GM13977 (cell line): ENCODE measurements at places on chromosomes 7 and 10.

DNA sequence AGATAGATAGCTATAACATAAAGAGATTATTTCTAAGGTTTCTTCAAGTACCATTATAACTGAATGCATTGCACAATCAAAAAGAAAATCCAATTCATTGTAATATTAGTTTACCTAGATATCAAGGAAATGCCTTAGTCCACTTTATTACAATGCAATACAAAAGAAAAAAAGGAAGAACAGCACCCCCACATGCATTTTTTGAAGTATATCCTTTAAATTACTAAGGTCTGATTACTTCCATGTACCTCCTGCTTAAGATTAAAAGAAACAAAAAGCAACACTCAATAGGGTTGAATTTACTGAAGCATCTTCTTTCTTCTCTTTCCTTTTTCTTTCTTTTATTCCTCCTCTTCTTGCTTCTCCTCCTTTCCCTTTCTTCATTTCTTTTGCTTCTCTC lies 973.8 kb upstream of the LRRTM3 start:
- no peak for DNase-seq

DNA sequence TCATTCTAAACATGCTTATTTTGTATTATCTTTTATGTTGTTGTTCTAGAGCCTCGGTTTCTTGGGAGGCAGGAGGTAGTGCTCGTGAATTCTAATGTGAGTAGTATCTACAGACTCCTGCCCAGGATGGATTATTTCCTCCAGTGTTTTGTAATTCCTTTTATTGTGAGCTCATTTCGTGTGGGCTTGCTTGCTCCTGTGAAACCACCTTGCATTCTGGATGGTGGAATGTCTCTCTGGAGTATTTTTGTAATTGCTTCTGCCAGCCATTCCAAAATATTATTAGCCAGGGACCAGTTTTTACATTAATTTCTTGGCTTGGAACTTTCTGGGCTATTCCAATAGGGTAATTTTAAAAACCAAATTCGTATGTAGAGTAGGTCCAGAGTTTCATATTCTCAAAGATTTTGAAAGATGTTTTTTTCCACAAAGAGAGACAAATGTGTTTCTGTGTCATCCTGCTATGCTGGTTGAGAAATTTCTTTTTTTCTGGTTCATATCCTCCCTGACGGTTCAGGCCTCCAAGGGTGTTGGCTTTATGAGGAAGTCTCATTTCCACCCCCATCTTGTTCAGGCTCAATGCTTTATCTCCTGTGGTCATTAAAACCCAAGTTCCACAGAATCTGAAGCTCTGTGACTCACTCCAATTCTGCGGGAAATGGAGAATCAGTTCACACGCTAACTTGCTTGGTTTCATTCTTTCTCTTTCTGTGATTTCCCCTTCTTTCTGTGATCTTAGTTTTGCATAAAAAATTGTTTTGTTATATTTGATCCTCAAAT lies 41.7 kb upstream of the CALD1 start:
- DNase-seq, result peak; percentile 10

- DNase-seq, result no peak
These were observed 164.5 kb upstream of the SMIM30 start for GRCh38 chr7:113282875-113283274.

DNA sequence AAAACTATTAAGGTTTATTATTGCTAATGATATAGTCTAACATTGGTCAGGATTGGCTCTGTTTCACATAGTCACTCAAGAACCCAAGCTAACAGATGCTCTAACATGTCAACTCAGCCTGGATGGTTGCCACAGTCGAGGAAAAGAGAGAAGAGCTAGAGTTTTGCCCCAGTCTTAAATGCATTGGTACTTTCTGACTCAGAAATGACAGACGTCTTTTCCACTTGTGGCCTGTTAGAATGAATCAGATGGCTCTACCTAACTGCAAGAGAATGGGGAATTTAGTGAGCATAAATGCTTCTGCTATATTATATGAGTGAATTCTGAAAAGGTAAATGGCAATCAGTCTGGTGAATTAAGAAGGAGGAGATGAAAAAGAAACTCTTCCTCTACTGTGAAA lies 13.9 kb downstream of the HECTD2 start:
- no peak for DNase-seq

GRCh38 chr7:129949292-129950133 lies 3.2 kb downstream of the UBE2H start:
- peak; percentile 50 for DNase-seq

GRCh38 chr10:103759100-103759781 lies 96.1 kb downstream of the SH3PXD2A start:
- DNase-seq, result peak; percentile 69

- no peak for DNase-seq
These were observed 118.0 kb downstream of the ARL5B start for GRCh38 chr10:18777258-18777657.

- DNase-seq, result no peak
These were observed 182.8 kb downstream of the MAD1L1 start for GRCh38 chr7:2049782-2050510.

DNA sequence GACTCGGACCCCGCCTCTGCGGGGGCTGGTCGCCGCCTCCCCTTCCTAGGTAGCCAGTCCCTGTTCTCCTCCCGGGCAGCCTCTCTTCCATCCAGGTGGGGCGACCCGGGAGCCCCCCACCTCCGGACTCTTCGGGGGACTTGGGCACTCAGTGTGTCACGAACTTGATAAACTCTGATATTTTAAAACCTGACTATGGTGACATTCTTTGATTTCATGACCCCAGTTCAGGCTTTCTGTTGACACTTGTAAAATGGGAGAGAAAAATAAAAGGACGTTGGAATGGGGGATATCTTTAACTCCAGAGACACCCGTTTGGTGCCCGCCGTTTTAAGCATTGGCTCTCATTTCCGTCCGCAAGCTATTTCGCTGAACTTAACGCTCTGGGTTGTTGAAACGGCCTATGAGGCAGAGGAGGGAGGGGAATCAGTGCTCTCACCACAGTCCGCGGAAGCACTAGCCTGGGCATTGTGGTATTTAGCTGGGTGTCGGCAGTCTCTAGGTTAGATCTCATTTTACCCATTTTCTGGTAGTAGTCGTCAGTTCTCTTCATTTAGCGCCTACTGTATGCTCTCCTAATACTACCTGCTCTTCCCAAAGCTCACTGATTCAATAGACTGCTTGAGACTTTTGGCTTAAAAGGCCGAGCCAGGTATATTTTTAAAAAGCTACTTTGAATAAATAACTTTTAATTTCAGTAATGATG lies 738 bp downstream of the VPS26A start:
- DNase-seq, result peak; percentile 65

GRCh38 chr7:152979376-152979775 lies 219.8 kb downstream of the ACTR3B start:
- no peak for DNase-seq

DNA sequence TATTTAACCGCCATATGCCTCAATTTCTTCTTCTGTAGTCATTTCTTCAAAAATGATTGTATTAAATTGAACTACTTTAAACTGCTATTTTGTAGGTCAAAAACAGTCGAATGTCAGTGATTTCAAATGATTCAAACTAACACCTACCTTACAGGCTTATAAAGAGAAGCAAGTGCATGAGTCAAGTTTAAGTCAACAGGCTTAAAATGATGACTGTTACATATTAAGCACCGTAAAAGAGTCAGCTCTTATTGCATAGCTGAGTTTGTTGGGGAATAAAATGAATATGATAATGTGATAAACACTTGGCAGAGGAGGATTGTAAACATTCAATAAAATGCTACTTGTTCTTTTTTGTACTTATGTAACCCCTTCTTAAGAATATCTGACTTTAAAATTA lies 90.1 kb upstream of the ANKRD1 start:
- no peak for DNase-seq

DNA sequence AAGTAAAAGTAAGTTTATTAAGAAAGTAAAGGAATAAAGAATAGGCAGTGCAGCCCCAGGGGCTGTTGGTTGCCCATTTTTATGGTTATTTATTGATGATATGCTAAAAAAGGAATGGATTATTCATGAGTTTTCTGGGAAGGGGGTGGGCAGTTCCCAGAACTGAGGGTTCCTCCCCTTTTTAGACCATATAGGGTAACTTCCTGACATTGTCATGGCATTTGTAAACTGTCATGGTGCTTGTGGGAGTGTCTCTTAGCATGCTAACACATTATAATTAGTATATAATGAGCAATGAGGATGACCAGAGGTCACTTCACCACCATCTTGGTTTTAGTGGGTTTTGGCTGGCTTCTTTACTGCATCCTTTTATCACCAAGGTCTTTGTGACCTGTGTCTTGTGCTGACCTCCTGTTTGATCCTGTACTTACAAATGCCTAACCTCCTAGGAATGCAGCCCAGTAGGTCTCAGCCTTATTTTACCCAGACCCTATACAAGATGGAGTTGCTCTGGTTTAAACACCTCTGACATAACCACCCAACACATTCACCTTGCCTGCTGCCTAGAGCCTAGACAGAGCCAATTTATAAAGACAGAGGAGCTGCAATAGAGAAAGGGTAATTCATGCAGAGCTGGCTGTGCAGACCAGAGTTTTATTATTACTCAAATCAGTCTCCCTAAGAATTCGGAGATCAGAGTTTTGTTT lies 10.9 kb upstream of the ERCC6 start:
- no peak for DNase-seq

DNA sequence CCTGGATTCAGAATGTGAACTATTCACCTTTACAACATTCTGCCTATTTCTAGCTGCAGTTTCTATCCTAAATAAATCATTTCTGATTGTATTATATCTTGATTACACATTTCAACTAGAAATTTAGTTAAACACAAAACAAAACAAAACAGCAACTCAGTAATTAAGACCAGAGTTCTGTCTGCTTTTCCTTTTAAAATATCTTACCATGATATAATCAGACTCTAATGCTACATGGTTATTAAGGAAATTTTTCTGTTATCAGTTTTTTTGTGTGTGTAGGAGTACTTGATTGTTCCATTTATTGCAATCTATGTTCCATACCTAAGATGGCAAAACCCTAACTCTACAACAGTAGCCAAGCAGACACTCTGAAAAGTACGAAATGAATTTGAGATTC lies 663.3 kb downstream of the NRG3 start:
- DNase-seq, result no peak

- DNase-seq, result peak; percentile 81
These were observed at the start of gene SAMD9 for GRCh38 chr7:93117852-93118530. Gene SAMD9 (minus strand): TSS chr7:93117979. CDS start chr7:93106097, 11,882 bp downstream.

DNA sequence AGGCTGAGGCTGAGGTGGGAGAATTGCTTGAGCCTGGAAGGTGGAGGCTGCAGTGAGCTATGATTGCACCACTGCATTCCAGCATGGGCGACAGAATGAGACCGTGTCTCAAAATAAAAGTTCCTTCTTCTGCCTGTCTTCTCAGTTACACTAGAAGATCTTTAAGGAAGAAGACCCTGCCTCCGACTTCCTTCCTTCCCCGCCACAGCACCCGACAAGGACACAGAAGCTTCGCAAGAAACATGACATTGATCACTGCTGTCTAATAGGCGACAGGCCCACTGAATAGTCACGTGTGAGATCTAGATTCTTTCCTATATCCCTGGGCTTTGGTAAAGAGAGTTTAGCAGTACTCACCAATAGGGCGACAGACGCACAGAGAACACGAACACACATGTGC lies 118.2 kb downstream of the PRPF18 start:
- no peak for DNase-seq

DNA sequence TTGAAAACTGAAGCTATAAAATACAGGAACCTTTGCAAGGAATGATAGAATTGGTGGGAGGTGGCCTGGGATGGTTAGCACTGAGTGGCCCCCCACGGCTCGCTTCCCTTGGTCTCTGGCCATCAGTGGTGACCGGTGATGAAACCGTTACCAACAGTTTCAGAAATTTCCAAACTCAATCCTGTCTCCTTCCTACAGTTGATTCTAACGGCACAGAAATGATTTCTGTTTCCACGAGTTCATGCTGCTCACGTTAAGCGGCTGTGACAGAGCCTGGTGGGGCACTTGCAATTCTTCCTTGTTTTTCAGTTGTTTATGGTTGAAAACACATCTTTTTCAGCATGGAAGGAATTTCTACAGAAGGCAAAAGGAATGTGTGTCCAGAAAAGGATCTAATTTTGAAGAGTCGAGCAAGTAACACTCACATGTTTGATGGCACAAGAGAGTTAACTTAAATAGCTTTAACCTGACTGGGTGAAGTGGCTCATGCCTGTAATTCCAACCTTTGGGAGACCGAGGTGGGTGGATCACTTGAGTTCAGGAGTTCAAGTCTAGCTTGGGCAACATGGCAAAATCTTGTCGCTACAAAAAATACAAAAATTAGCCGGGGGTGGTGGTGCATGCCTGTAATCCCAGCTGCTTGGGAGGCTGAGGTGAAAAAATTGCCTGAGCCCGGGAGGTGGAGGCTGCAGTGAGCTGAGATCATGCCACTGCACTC lies 100.1 kb downstream of the DNAJB6 start:
- DNase-seq, result no peak

GRCh38 chr7:105786520-105787470 lies 89.6 kb downstream of the ATXN7L1 start:
- DNase-seq, result no peak

DNA sequence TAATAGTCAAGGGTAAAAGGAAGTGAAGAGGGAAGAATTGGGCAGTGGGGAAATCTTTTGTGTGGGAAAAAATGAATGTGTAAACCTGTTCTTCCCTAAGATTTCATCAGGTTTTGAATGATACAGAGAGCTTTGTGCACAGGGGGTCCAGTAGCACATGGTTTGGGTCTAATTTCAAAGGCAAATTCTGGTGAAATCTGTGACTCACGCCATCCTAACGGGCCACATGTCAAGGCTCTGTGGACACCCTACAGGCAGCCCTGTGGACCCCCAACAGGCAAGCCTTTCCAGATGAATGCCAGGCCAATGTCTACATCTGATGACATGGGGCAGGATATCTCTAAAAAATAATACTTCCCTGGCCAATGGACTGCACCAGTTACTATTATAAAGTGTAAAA lies 309.8 kb downstream of the PARD3 start:
- DNase-seq, result no peak

DNA sequence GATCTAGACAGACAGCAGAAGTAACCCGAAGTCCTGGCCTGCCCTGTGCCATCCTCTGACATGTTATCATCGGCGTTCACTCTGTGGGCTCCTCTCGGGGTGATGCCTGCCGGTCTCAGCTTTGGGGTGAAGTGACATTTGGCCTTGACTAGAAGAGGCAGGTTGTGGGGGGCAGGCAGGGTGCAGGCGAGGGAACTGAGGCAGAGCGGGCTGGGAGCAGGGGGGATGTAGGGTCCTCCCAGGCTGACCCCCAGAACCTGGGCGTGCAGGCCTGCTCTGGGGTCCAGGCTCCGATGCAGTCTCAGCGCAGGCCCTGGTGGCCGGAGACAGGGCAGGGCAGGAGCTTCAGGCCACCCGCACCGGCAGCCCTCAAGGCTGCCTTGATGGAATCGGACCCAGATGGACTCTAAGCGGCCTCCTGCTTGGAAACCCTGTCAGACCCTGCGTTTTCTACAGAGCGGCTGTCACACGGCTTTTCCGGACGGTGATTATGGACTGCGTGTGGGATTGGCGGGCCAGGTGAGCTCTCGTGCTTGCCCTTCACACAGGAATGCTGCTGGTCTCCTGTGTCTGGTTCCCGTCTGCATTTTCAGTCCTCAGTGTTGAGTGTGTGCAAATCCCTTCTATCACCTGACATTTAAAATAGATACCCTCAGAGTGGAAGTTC lies 842 bp upstream of the JAKMIP3 start:
- DNase-seq, result no peak

- DNase-seq, result no peak
These were observed 4.7 kb upstream of the STN1 start for GRCh38 chr10:103922659-103923058.
